ENCODE measurements at places on chromosomes 12 and 14. TPM values are rescaled to one million over a fixed set of nuclear protein-coding genes. Genes with fewer than 3 reads are reported as not detected.

The TSPAN19 gene
- not detected for total RNA-seq

The EID3 gene
- total RNA-seq = 4.7 TPM

The ANO2 gene
- total RNA-seq = 0.05 TPM

The OTOGL gene
- 0.15 TPM for total RNA-seq

The NOXRED1 gene
- total RNA-seq = 0.20 TPM

The NTS gene
- not detected for total RNA-seq

The RFX4 gene
- not detected for total RNA-seq

The PRMT5 gene
- total RNA-seq = 55.9 TPM
